Substantia nigra (tissue), 51 donors: ENCODE measurements at places on chromosomes 11 and 22.

DNA sequence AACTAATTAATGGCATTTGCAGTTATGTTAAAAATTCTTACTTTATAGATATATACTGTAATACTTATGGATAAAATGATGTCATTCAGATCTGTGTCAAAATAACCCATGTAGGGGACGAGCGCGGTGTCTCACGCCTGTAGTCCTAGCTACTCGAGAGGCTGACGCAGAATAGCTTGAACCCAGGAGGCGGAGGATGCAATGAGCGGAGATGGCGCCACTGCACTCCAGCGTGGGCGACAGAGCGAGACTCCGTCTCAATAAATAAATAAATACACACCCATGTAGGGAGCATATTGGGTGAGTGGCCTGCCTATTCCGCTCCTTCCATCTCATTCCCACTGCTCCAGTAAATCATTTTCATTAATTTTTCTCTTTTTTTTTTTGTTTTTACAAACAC, 7.1 kb downstream of the SNU13 start:
- DNase-seq, result no peak

- DNase-seq, result no peak
These were observed 429 bp upstream of the SLC22A6 start for GRCh38 chr11:62985041-62985750.

DNA sequence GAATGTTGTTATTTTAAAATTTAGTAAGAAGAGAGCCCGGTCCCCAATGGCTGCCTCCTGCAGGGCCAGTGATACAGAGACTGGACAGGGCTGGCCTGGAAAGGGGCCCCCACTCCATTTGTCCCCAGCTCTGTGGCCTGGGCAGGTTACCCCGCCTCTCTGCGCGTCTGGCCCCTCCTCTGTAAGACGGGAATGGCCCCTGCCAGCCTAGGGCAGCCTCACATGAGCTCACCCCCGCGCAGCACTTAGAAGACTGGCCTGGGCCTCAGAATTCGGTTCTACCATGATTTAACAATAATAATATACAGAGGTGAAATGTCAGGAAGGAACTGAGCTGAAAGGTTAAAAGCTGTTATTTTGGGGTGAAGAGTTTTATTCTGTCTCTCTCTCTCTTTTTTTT, 1.3 kb downstream of the APOBEC3G start:
- DNase-seq, result no peak

- no peak for DNase-seq
These were observed 2.1 kb downstream of the FADD start for GRCh38 chr11:70205049-70205725.

DNA sequence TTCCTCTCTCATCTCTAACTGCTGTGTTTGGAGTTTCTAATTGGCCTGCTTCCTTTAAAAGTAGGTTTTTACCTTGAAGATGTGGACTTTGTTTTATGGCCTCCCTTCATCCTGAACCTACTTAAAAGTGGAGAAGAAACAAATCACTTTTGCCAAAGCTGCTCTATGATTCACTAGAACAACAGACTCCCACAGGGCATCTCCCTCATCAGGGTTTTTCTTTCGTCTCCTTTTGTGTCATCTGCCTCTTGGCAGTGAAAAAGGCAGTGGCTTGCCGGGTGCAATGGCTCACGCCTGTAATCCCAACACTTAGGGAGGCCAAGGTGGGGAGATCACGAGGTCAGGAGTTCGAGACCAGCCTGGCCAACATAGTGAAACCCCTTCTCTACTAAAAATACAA, 186.6 kb upstream of the MTNR1B start:
- DNase-seq, result no peak

GRCh38 chr22:22687638-22688500, 43.5 kb downstream of the GGTLC2 start:
- DNase-seq, result no peak

DNA sequence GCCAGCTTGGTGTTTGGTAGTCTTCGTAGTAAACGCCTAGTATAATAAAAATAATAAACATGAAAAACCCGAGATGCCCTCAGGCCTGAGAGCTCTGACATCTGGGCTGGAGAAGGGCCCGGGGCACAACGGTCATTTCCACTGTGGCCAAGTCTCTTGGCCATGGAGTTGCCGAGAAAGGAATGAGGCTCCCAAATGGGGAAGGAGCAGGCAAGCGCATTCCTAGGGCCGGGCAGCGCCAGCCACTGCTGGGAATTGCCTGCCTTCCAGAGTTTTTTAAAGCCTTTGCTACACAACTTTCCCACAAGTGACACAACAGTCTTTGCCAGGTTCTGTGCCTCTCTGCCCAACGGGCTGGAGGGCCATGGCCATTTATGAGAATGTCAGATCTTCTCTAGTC, 103.4 kb downstream of the NAV2 start:
- no peak for DNase-seq

GRCh38 chr11:34468209-34468841, 29.6 kb downstream of the CAT start:
- DNase-seq, result no peak

DNA sequence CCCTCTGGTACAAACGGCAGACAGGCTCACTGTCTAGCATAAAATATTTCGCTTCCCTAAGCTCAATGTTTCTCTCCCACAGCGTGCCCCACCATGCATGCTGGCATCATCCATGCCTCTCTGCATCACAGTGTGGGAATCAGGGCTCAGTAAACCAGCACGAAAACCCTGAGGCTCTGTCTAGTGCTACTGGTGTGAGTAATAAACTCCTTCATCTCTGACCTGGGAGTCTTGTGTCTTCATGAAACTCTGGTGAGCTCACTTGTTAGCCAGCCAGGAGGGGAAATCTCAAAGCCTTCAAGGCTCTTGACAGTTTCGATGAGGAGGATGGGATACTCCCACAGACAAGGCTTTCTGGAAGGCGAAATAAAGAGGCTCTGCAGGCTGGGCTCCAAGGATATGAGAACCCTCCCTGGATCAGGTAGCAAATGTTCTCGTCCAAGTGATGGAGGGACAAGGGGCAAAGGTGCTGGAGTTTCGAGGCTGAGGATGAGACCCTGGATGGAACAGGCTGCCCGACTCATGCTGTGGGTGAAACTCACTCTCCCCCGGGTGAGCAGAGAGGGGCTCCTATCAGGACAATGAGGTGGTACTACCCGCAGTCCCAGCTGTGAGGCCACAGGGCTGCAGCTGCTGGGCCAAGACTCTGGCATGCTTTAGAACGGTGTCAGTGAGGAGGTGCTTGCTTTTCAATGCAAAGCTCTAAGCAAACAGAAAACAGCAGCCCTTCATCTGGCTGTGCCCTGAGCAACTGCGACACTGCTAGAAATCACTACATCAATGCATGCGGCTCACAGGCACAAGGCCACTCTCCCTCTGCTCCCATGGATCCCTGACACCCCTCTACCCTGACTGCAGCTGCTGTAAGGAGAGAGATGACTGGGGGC, 69.3 kb downstream of the SHANK2 start:
- DNase-seq, result no peak

DNA sequence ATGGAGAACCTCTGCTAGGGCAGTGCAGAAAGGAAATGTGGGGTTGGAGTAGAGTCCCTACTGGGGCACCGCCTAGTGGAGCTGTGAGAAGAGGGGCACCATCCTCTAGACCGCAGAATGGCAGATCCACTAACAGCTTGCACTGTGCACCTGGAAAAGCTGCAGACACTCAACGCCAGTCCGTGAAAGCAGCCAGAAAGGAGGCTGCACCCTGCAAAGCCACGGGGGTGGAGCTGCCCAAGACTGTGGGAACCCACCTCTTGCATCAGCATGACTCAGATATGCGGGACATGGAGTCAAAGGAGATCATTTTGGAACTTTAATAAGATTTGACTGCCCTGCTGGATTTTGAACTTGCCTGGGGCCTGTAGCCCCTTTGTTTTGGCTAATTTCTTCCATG, 8.7 kb downstream of the TSKU start:
- DNase-seq, result no peak

GRCh38 chr11:62708392-62708791, 916 bp downstream of the GNG3 start:
- no peak for DNase-seq
